ENCODE measurements at places on chromosomes 2 and 18.

- DNase-seq, result no peak
These were observed 22.3 kb downstream of the QPCT start for GRCh38 chr2:37366773-37367172.

DNA sequence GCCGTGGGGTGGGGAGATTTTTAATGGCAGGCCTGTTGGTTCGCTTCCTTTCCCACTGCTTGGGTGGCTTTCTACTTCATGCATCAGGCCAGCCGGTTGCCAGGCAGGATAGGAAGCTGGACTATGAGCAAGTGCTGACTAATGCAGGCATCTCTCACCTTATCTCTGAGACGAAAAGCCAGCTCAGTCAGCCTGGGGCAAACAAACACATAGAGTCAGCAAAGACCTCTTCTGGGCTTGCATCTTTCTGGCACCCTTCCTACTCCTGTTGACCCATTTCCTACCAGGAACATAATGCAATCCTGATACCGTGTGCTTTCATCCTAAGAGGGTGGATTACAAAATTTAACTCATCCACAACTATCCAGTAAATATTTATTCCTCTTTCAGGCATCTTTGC is 416.6 kb upstream of the MEX3C start:
- DNase-seq, result no peak

DNA sequence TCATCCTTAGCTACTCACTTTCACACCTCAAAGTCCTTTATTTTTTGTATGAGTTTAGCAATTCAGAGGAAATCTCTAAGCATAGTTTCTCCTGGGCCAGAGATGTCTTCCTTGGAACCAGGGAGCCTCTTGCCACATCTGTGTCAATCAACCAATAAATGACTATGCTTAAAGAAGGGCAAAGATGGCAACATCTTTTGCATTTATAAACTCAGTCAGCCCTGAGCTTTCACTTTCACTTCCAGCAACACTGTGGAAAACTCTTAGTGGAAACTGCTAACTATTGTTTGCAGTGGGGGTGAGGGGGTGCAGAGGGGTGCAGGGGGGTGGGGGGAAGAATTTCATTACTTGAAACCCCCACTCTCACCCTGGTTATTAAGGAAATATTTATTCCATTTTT is 3.4 kb downstream of the ACVR1C start:
- DNase-seq, result no peak

GRCh38 chr2:36753706-36754221 is 57.3 kb downstream of the VIT start:
- no peak for DNase-seq

DNA sequence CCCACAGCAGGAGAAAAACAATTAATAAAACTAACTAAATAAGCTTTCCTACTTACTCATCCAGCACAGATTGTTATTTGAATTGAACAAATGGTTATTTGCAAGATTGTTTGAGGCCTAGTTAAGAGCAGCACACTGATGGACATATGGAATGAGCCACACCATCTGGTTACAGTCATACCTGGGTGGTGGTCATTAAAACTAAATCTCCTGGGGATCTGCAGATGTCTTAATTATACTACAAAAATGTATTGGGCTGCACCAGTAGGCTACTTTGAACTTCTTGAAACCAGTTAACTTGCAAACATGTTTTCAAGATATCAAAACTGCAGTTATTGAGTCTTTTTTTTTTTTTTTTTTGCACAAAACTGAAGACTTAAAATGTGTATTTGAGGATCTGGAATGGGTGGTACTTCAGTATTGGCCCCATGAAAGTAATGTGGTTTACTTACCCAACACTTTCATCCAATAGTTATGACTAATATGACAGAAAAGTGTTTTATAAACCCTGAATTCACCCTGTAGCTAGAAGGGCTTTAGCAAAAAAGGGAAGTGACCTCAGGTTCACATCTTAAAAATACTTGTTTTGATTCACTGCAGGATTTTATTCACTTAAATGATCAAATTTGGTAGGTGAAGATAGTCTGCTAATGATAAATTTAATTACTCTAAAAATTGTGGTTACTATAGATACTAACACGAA is 10.8 kb downstream of the AGFG1 start:
- peak; percentile 56 for DNase-seq

DNA sequence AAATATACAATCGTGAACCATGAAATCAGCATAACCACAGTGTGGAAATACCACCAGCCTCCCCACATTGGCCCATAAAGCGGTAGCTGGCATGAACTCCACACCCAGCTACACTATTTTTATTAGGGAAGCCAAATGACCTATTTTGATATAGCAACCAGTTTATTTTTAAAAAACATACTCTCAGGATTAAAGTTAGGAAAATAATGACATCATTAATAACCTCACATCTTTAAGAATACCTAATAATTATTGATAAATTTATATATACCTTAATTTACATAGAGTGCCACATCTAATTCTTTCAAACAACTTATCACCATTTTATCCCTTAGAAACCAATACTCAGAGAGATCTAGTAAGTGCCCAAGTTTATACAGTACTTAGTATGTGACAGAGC is 692.0 kb upstream of the PKDCC start:
- no peak for DNase-seq

GRCh38 chr2:1968988-1969700 is 224.8 kb upstream of the PXDN start:
- DNase-seq, result no peak
